ENCODE measurements at places on chromosomes 3 and 15.
A peak's percentile ranks its signal among the peaks of the same experiment; 100 is the strongest.

GRCh38 chr15:101604124-101604874 is 47.9 kb downstream of the TM2D3 start:
- DNase-seq: no peak

GRCh38 chr3:140530131-140530530 is 147.7 kb upstream of the TRIM42 start:
- DNase-seq: no peak

GRCh38 chr3:38374221-38374620 is 27.6 kb downstream of the XYLB start:
- DNase-seq: no peak

DNA sequence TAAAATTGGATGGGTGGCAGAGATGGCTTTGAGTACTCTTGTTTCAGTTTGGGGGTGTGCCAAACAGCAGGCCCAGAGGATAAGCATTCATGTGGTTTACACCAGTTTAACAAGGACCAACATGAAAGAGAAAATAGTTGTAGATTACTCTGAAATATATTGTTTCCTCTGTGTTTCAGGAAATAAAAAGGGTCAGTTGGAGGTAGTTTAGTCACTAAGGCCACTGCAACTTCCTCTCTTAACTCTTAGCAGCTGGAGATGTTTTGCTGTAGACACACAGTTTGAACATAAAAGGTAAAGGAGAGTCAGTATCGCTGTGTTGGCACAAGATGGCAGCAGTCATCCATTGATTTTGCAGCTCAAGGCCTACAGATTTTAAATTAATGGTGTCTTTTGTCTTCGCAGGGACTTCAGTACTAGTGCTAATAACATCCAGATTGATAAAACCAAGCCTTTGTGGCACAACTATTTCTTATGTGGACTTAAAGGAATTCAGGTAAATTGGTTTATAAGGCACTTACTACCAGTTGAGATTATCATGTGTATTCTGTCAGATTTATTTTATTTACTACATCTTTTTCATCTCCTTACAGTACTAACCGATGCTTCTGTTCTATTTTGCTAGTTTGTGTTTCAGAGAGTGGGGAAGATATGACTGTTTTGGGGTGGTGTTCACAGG is 65.5 kb downstream of the GALK2 start:
- DNase-seq: peak; percentile 87

DNA sequence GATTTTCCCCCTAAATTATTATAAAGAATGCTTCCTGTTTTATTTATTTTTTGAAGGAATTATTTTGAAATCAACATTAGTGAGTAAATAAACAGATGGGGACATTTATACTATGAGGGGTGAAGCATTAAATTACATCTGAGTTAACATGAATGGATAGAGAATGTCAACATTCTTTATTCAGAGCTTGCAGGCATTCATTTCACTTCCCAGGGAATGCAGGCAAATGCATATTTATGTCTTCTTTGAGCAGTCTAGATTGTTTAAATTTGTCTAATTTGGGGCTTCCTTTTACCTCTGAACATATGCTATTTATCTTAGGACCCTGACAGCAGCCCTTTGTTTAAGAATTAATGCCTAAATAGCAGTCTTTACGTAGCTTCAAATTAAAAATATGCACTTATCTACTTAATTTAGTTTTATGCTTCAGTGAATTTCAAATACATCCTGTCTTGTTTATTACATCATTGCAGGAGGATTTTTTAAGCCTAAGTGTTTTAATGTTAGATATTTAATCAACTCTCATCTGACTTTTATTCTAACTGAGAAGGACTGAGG is 630.5 kb upstream of the LMCD1 start:
- no peak for DNase-seq

- no peak for DNase-seq
These were observed 97.2 kb upstream of the CNTN4 start for GRCh38 chr3:2001306-2002108.

DNA sequence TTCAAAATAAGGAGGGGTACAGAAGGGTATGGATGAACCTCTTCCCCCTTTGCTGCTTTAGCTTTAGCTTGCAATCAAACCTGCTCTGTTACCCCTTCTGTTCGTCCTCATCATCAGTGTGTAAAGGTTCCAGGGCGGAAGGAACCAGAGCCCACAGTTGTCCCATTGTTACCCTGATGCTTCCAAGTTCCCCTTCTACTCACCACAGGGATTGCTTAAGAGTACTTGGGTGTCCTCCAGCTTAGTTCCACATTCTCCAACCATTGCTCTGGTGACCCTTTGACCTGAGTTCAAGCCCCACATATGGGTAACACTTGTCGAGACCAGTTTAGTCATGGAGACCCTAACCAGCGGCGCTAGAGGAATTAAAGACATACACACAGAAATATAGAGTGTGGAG is 1080.1 kb upstream of the ALCAM start:
- DNase-seq: no peak

DNA sequence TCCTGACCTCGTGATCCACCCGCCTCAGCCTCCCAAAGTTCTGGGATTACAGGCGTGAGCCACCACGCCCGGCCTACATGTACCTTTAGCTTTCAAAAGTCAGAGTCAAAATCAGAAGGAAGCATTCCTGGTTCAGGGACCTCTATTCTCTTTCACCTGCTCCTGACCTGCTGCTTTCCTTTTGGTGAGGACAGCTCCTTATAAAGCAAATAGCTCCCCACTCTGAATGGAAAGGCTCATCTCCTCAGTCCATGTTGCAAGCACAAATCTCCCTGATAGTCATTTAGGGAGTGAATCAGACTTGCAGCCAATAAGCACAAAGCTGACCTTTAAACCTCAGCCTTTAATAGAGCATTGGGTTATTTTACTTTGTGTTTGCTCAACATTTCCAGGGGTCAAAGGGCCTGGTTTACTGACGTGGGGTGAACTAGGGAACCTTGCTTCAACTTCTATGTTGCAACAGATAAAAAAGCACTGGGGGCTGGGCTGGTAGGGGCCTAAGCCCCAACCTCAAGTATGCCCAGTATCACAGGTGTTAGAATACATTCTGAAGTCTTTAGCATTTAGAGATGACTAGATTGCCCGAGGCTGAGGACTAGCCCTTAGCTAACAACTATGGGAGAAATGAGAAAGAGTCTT is 43.1 kb downstream of the THRB start:
- no peak for DNase-seq

GRCh38 chr15:70243686-70244540 is 146.2 kb upstream of the TLE3 start:
- no peak for DNase-seq

- DNase-seq: no peak
These were observed 234.0 kb downstream of the NR2F2 start for GRCh38 chr15:96564546-96564945.

DNA sequence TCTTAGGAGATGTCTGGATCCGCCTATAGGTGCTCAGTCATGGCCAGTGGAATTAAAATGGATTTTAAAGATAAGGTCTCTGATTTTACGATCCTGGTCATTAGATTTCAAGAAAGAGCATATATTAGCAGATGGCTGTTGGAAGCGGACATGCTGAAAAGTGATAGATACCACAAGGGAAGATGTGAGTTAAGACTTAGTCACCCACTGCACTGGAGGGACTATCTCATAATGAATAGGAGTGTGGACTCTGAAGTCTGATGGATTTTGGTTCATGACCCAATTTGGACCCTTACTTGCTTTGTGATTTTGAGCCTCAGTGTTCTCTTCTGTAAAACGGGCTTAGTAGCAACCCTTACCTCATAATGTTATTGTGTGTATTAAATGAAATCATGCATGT is 214.7 kb downstream of the CHST2 start:
- DNase-seq: no peak

DNA sequence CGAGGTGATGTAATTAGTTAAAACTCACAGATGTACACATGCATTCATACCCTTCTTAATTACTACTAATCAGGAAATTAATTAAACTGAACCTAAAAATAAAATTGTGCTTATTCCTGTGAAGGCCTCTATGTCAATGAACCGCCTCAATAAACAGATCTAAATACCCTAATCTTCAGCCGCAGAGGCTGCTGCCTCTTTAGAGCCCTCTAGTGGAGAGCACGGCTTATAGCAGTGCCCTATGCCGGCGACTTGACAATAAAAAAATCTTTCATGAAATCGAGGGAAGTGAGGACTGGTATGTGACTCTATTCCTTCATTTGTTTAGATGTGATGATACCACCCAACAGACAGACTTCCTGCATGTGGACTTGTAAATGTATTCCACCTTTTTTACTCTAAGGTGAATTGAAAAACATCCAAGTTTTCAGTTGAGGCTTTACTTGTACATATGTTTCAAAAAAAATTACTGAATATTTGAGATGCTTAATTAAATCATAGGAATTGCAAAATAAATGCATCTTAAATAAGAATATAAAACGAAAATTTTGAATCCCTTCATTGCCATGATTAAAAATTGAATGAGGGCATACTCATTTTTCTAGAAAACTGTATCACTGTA is 8.3 kb upstream of the EPHA3 start:
- peak; percentile 40 for DNase-seq

DNA sequence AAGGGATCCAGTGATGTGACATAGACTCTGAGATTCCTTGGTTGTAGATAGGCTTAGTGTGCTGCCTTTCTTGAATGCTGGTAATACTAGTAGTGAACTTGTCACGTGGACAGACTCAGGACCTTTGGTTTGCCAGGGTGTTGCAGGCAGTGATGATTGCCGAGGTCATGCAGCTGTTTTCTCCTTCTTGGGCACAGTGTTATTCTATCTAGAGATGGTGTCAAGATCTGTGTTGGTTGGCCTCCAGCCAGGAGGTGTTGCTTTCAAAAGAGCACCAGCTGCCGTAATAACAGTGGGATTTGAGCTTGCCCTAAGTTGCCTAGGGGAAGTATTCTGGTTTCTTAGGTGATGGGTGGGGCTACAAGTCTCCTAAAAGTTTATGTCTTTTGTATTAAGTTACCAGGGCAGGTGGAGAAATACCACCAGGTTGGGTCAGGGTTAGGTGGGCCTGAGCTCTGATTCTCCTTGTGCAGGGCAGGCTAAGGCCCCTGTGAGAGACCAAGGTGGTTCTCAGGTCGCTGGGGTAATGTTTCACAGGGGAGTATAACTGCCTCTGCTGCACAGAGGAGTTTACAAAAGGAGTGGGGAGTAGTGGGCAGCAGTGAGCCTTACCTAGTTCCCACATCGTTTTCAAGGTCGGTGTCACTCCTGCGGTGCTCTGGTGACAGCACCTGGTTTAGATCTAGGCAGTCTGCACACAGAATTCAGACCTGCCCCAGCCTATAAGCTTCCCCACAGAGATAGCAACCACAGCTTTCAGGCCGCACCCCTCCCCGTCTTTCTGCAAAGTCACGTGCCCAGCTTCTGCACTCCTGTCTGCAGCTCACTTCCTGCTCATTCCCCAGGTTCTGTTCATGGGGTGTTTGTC is 350.3 kb downstream of the DOCK3 start:
- DNase-seq: no peak

DNA sequence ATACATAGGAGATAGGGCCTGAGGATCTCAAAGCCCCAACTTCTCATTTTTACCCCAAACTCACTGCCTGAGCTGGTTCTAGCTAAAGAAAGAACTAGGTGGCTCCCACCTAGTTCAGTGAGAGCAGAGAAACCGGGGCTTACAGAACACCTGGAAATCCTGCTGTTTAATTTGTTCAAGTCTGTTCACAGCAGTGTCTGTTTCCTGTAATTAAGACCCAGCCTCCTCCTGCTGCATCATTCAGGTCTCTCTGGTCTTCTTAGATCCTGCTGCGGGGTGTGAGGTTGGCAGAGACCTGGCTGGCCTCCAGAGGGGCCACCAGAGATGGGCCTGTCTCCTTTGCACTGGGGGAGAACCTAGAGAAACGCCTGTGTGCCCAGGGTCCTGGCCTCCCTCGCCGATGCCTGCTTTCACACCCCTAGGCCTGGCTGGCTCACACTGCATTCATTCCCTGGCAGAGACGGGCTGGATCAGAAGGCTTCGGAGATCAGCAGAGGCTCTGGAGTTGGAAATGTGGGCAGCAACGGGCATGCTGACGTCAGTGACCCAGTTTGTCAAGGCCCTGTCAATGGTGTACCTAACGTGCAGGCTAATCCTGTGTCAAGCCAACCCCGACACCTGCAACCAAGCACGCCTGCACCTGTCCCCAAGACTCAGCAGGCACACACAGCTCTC is 4.9 kb upstream of the CHRNA3 start:
- DNase-seq: no peak

DNA sequence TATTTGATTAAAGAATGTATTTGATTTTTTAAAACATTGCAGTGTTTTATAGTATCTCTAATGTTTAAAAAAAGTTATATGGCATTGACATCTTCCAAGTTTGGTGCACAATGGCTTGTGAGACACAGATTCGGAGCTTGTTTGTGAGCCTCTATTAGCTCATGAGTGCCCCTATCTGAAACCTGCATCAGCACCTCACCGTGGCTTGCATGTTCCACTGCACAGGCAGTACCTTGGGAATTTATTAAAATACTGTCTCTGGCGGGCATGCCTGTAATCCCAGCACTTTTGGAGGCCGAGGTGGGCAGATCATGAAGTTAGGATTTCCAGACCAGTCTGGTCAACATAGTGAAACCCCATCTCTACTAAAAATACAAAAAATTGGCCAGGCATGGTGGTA is 6.8 kb upstream of the RTP2 start:
- DNase-seq: no peak

DNA sequence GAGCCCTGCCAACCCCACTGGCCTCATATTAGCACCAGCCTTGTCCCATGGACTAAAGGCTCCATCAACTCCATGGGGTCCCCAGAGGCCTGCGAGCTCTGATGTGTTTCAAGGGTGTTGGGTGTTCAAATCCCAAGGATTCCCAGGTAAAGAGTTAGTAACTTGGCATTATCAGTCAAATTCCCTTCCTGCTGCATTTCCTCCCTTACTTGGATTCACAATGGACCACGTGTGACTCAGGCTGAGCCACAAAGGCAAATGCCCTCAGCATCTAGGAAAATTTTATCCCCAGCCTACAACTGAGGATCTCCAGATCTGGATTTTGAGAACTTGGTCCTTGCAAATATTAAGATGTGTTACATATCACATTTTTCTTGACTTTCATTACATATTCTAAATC is 58.8 kb downstream of the GADL1 start:
- no peak for DNase-seq

DNA sequence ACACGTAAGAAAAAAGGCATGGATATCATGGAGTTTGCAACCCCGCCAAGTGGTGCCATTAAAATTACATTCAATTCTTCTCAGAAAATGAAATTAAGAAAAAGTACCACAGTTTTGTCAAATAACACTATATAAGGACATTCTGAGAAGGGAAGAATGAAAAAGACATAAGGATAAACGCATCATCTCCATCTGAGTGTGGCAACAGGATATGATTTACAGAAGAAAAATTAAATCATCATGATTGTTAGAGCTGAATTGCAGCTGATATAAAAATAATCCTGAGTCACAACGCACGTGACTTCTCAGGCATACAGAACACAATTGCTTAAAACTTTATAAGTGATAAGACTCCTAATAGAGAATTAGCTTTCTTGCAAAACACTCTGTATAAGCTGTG is 133.8 kb downstream of the GREM1 start:
- DNase-seq: peak; percentile 91

DNA sequence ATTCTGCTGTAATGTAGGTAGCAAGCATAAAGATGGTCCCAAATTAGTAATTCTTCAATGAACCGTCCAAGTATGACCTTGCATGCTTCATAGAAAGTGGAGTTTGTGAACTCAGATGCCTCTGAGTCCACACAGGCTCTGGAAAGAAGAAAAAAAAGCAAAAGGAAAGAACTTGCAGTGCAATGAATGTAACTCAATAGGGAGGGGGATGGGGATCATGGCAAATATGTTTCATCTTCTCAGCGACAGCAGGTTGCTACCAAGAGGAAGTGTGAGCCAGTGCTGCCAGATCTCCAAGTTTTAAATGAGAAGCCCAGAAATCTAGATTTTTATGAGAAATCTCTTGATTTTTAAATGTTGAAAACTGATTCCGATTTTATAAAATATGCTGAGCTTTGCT is 50.3 kb downstream of the IL20RB start:
- DNase-seq: no peak

- no peak for DNase-seq
These were observed 39.5 kb downstream of the HACD3 start for GRCh38 chr15:65569728-65570127.
